ENCODE measurements at places on chromosomes 4 and X. TPM values are rescaled to one million over a fixed set of nuclear protein-coding genes. Genes with fewer than 3 reads are reported as not detected.

The ETDB gene
- not detected for total RNA-seq

The GC gene
- total RNA-seq: not detected

The ART3 gene
- total RNA-seq: 5.1 TPM

The GPR78 gene
- 0.23 TPM for total RNA-seq

The SPANXA2 gene
- total RNA-seq: not detected

The BTK gene
- total RNA-seq: 2.1 TPM

The CCDC160 gene
- 8.5 TPM for total RNA-seq

The MSX1 gene
- 2.1 TPM for total RNA-seq

The RNF128 gene
- 7.2 TPM for total RNA-seq

The SATL1 gene
- total RNA-seq: 2.5 TPM
